Stimulated activated CD4-positive, alpha-beta T cell treated with anti-CD3 and anti-CD28 coated beads, Interleukin-1b, Interleukin-23, amount 100 ng/mL, for 1 hour (primary cell): ENCODE measurements at places on chromosomes 1 and 21.
A peak's percentile ranks its signal among the peaks of the same experiment; 100 is the strongest.

GRCh38 chr1:12591267-12591938 is 26.6 kb downstream of the DHRS3 start:
- no peak for DNase-seq

DNA sequence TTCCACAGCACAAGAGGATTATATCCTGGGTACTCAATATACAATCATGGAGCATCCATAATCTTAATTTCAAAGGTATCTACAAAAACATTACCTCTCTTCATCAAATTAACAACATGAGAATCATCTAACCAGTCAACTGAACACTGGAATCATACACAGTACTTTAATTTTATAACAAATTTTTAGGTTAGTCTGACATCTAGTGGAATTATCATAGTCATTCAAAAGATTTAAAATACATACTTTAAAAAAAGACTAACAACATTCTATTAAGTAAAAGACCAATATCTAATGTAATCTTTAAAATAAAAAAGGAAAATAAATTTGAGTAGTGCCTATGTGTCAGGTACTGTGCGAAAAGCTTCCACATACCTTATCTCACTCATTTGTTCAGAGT is 16.8 kb upstream of the SH3GLB1 start:
- DNase-seq = no peak

DNA sequence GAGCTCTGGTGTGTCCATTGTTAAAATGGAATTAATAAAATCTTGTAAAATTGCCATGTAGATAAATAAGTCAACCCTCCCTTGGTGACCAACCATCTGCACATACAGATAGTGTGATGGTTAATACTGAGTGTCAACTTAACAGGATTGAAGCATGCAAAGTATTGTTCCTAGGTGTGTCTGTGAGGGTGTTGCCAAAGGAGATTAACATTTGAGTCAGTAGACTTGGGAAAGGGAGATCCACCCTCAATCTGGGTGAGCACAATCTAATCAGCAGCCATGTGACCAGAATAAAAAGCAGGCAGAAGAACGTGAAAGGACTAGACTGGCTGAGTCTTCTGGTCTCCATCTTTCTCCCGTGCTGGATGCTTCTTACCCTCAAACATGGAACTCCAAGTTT is 174.8 kb downstream of the LTN1 start:
- DNase-seq = no peak

GRCh38 chr1:18386591-18386990 is 94.1 kb upstream of the KLHDC7A start:
- DNase-seq = no peak

- DNase-seq = no peak
These were observed 6.7 kb downstream of the SPRR2E start for GRCh38 chr1:153087652-153088051.

DNA sequence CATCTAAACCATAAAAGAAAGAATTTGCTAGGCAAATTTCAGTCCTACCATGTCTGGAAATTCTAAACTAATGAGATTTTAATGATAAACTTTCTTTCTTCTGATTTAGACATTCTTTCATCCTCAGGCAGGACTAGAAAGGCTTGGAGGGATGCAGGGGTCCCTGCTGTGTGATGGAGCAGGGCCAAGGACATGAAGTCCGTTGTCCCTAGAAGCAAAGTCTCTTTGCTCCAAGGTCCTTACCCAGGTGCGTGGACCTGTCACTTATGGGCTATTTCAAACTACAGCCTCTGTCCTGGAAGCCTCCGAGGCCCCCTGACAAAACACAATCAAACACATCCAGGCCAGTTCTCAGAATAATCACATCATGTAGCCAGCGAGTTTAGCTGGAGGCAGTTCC is 26.6 kb downstream of the URB1 start:
- DNase-seq = no peak

- DNase-seq = no peak
These were observed 423.3 kb upstream of the ADGRL2 start for GRCh38 chr1:81377406-81377805.

DNA sequence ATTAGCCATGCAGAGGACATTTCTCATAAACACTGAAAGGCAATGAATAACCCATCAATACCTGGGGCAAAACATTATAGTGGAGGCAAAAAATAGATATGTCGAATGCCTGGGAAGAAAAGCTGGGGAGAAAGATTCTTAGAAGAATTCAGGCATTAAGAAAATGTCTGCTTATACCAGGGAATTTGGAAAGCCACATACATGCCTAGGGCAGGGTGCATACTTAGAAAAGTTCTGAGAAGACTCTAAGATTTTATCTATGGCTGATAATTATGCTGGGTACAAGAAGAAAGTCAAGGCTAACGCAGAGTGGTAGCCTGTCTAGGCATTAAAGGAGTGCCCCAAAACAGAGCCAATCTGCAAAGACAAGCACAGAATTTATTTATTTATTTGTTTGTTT is 18.4 kb downstream of the SLAMF6 start:
- DNase-seq = no peak

DNA sequence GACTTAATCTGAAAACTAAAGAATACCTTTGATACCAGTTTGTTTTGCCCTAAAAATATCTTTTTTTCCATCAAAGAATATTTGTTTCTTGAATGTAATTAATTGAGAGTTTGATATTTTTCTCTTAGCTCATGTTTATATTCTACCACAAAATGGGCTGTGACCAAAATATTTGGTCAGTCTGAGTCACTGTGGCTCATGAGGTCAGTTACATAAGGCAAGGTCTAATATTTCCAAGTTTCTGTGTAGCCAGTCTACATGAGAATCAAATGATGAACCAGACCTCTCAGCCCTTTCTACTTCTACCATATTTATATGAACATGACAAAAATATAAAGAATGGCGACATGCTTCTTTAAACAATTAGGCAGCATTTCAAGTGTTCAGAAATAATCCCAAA is 83.0 kb upstream of the IVNS1ABP start:
- no peak for DNase-seq

- DNase-seq = no peak
These were observed 152.3 kb downstream of the FCRL5 start for GRCh38 chr1:157399984-157400382.

DNA sequence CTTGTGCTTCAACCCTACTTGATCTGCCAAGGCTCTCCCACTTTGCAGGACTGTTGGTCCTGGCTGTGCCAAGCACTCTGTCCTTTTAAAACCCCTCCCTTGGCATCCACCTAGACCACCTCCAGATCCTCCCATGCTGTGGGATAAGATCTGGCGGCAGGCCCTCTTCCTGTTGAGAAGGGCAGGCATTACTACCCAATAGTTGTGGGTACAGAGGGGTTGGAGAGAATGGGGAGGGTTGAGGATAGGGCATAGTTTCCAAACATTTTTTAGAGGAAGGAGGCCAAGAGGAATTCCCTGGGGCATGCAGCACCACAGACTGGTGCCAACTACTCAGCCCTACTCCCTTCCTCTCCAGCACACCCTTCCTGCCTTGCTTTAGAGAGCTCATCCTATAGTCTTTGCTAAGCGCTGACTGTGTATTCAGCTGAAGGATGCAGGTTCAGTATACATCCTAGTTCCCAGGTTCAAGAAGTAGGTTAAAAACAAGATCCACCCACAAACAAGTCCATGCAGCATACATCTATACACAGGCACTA is 70.7 kb downstream of the TRABD2B start:
- no peak for DNase-seq

DNA sequence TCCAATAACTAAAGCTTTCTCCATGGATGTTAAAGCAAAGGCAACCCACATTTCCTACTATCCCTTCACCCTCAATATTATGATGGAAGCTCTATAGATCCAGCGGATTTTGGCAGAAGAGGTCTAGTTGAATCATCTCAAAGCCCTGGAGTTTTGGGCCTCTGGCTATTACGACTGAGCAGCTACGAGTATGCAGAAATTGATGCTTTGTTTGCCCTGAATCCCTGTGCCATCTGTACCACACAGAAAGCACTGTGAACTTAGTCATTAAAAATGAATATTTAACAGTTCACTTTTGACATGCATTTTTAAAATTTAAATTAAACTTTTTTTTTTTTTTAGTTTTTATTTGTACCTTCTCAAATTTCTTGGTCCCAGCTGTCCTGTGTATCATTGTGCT is 705.4 kb upstream of the PTBP2 start:
- DNase-seq = no peak

- DNase-seq = no peak
These were observed 119.7 kb downstream of the ZNF326 start for GRCh38 chr1:90114521-90115141.

DNA sequence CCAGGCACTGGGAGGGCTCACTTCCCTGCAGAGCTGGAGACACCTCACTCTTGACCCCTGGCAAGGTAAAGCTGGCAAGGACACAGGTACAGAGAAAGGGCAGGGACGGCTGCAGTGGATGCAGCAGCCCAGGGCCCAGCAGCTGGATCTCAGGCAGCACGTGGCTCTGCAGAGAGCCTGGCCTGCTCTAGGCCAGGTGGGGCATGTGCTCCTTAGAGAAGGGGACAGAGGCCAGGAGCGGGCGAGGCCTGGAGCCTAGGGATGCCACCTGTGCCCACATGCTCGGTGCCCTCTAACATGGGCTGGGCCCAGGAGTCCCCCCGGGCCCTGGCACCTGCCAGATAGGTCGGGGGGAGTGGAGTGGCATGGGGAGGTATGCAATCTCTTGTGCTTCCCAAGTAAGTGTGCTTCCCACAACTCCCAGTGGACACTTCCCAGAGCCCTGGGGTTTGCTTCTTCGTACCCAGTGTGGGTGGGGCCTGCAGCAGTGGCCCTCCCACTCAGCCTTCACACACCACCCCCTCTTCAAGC is 30.0 kb downstream of the WNT3A start:
- DNase-seq = no peak

DNA sequence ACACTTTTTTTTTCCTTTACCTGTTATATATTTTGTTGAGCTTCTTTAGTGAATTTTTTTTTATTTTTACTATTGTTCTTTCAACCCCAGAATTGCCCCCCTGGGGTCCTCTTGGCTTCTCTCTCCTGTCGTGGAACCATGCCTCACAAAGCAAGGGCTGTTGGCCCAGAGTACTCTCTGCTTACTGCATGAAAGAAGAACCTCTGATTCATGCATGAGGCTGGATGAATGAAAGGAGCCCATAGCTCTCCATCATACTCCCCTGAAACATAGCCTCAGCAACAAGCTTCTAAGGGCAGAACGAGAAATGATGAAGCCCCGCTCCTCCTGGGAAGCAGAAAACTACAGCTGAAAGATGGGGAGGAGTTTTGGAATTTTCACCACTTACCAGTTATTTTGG is 1441.0 kb downstream of the BRINP3 start:
- DNase-seq = no peak

DNA sequence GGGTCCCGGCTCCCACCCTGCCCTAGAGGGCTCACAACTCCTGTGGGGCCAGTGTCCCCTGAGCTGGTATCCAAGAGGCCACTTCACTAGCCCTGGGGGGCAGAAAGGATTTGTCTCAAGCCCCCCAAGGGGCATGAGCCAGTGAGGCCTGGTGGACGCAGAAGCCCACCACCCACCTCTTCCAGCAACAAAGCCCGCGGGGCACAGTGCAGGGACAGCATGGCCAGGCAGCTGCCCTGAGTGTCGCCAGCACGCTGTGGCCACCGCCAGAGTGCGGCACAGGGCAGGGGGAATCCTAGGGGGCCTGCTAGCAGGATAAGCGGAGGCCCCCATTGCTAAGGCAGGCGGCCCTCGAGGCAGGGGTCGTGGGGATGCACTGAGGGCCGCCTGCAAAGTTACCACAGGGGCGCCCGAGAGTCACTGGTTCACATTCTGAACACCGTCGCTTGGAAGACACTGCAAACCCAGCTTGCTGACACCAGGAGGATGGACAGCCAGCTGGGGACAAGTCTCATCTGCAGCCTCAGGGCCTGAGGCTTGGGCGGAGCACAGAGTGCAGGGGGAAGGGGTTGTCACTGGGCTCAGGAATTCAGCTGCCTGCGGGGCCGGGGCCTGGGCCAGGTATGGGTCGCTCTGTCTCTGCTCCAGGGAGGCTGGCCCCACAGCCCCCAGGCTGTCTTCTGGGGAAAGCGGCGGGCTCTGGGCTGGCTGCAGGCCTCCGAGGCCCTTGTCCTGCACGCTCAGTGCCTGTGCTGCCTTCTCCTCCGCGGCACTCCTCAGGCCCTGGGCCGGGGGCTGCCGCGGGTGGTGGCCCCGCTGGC is 26.8 kb downstream of the SLC19A1 start:
- no peak for DNase-seq

- no peak for DNase-seq
These were observed 67.1 kb downstream of the FAAP20 start for GRCh38 chr1:2127187-2128145.

DNA sequence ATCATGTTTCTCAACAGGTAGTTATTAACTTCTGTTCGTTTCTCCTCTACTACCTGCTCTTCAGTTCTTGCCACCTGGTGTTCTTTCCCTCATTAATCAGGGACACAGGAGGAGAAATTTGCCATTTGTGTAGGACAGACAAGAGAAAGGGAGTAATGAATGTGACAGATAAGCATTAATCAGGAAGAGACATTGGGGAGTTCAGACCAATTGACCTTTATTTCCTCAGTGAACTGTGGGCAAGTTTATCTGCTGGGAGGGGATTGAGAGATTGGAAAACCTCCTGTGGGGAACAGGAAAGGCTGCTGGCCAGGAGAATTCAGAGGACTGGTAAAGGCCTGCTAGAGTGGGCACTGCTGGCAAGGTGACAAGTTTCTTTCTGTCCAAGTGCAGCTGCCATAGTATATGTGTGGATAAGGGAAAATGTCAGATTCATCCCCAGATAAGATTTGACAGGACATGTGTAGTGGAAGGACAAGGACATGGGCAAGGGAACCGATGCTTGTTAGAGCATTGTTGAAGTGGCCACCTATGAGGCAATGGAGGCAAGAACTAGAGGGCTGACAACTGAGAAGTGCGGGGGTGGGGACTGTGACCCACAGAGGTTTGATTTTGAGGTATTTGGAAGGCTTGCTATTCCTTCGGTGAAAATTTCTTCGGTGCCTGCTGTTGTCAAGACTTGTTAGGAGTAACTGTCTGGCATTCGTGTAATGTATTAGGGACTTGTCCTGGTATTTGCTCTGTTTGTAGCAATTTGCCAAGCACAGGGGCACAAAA is 12.6 kb downstream of the SZT2 start:
- no peak for DNase-seq

- DNase-seq = no peak
These were observed 200.0 kb downstream of the GABPA start for GRCh38 chr21:25934771-25935224.

GRCh38 chr1:67401443-67401842 is 28.8 kb downstream of the SERBP1 start:
- no peak for DNase-seq

GRCh38 chr21:31098576-31099005 is 60.3 kb upstream of the KRTAP19-8 start:
- peak; percentile 63 for DNase-seq

- DNase-seq = no peak
These were observed 22.2 kb downstream of the EPHX4 start for GRCh38 chr1:92051948-92052347.

GRCh38 chr21:42855171-42855936 is 24.0 kb downstream of the WDR4 start:
- DNase-seq = no peak
